ENCODE measurements at places on chromosomes 11 and 22.

- DNase-seq: peak; percentile 83
Observed at GRCh38 chr22:19643448-19644313, 70.6 kb upstream of the SEPTIN5 start.

DNA sequence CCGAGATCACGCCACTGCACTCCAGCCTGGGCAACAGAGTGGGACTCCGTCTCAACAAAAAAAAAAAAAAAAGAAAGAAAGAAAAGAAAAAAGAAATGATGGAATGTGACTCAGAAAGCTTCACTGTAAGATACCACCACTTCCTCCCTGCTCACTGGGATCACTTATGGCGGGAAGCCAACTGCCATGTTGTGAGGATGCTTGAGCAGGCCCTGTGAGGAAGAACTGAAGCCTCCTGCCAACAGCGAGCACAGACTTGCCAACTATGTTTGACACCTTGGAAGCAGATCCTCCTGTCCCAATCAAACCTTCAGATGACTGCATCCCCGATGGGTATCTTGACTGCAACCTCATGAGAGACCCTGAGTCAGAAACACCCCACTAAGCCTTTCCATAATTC, 8.3 kb downstream of the SEC14L6 start:
- DNase-seq: no peak

GRCh38 chr22:21568347-21569075, 997 bp downstream of the UBE2L3 start:
- DNase-seq: peak; percentile 42

DNA sequence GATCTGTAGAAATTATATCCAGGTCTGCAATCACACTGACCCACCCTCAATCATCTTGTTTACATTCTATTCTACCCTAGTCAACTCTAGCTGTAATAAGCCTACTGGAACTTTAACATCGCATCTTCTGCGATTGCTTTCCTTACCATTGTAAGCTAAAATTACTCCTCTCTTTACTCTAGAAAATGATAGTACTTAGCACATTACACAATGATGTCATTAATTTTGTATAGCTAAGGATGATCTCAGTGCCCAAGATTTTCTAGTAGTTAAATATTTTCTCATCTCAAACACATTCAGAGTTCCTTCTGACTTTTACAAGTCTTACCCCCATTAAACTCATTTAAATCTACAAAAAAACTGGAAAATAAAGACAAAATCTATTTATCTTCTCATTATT, 39.6 kb upstream of the CTSC start:
- no peak for DNase-seq

GRCh38 chr11:109425554-109425953, 3.6 kb downstream of the C11orf87 start:
- peak; percentile 19 for DNase-seq

GRCh38 chr11:107999759-108000455, 8.8 kb upstream of the CUL5 start:
- DNase-seq: peak; percentile 73

GRCh38 chr22:32680277-32680676, 121.2 kb upstream of the TIMP3 start:
- DNase-seq: no peak

DNA sequence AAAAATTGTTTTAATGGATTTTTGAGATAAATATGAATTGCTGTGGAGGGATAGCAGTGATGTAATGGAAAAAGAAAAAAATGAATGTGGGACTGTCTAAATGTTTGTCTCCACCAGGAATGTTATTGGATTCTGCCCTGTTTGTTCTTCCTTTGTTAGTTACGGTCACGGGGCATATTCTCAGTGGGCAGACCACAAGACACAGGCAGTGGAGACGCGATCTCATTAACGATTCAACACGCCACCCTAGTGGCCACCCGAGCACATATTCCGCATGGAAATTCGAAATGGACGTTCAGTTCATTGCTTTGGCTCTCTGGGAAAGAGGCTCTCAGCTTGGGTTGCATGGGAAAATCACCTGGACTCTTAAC, 151.8 kb upstream of the TTC12 start:
- DNase-seq: no peak

Measured in NB4 (cell line).